Temporal lobe (tissue), 4 donors: ENCODE measurements at places on chromosomes 11 and 22. TPM values are rescaled to one million over a fixed set of nuclear protein-coding genes. Genes with fewer than 3 reads are reported as not detected.

SMC1B gene
- not detected for total RNA-seq

UEVLD gene
- 14.8 TPM for total RNA-seq

SYVN1 gene
- 7.4 TPM for total RNA-seq

TSGA10IP gene
- not detected for total RNA-seq

MCHR1 gene
- 1.2 TPM for total RNA-seq

SUSD2 gene
- total RNA-seq: 0.25 TPM

TBCEL gene
- total RNA-seq: 27.8 TPM

SC5D gene
- total RNA-seq: 131 TPM

GGT1 gene
- 2.7 TPM for total RNA-seq
